HuH-7 (cell line): ENCODE measurements at places on chromosomes 3 and 15.

- DNase-seq = no peak
Measured at GRCh38 chr15:64527263-64527984, 67.0 kb downstream of the ZNF609 start.

DNA sequence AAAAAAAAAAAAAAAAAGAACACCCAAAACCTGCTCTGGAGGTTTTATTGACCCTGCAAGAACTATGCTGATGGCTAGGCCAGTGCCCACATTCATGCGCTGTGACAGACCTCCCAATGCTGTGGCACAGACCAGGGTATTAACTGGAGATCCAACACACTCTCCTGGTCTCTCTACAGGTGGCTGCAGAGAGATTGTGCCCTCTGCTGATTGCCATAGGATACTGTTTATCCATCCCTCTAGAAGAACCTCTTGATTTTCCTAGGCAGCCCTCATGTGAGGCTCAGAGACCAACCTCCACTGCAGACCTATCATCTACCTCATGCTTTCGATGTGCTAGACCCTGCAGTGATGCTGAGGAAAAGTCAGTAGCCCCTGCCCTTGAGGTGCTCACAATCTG is 125.5 kb upstream of the TRIM42 start:
- no peak for DNase-seq

GRCh38 chr3:195512798-195513345 is 30.3 kb downstream of the PPP1R2 start:
- no peak for DNase-seq

GRCh38 chr3:45659661-45660566 is 29.3 kb upstream of the SACM1L start:
- DNase-seq = peak; percentile 63

DNA sequence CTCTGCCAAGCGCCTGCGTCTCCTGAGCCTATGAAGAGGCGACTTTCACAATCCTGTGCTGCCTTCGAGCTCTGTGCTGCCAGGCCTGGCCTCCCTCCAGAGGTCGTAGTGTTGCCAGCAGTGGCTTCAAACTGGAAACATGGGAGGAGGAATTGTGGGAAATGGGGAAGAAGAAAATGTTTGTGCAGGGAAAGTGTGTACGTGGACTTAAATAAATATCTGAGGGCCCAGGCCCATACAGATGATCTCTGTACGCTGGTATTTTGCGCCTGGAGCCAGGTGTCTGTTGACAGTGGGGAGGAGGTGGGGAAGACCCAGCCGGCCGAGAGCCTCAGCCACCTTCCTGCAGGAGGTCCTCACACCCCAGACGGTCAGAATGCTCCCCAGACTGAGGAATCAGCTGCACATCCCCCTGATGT is 44.6 kb downstream of the ZBTB38 start:
- no peak for DNase-seq

DNA sequence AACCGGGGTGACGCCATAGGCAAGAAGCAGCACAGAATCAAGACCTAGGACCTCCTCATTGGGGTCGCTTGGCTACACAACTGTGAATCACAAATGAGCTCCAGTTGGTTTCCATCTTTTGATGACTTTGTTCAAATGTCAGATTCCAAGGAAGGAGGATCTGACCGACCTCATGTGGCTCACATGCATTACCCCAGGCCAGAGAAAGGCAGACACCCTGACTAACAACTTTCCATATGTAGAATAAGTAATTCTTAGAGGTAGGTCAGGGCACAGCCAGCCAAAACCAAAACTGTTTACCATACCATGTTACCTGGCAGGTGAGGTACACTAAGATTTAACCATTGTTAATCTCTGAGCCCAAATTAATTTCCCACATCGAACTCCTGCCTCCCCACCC is 96.5 kb downstream of the CCNL1 start:
- no peak for DNase-seq

- DNase-seq = no peak
Measured at GRCh38 chr3:67898916-67899315, 244.5 kb upstream of the SUCLG2 start.

- DNase-seq = no peak
Measured at GRCh38 chr3:52297242-52298148, 9.9 kb downstream of the GLYCTK start.

DNA sequence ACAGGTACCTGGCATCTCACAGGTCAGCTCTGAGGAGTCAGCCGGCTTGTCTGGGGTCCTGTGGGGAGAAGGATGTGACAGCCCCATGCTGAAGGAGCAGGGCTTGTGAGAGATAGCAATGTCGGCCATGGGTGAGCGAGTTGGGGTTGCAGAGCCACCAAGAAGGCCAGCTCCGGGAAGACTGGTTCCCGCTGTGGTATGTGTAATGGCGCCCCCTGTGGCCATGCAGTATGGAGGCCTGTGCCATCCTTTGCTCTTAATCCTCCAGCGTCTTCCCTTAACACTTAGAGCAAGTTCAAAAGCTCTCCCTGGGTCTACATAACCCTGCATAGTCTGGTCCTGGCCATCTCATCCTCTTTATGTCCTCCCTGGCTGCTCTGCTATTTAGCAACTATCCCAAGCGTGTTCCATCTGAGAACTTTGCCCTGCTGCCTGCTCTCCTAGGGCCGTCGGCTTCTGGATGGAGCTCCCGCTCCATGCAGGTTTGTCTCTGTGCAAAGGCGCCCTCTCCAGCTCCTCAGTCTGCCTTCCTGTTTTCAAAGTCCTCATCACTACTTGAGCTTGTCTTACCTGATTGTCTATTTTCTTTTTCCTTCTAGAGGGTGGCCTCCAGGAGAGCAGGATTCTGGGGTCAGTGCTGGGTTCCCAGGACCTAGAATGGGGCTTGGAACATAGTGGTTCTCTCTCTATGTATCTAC is 40.8 kb upstream of the IQCF6 start:
- DNase-seq = peak; percentile 36
